ENCODE measurements at places on chromosomes 7 and 10.

GRCh38 chr10:62805231-62806099 lies 945 bp downstream of the ADO start:
- DNase-seq, result peak; percentile 44

- peak; percentile 36 for DNase-seq
Observed at GRCh38 chr10:70479165-70479581, 606 bp downstream of the PALD1 start.

GRCh38 chr7:115124409-115124939 lies 202.6 kb downstream of the MDFIC start:
- DNase-seq, result no peak

GRCh38 chr7:39509912-39510311 lies 56.3 kb upstream of the YAE1 start:
- no peak for DNase-seq

DNA sequence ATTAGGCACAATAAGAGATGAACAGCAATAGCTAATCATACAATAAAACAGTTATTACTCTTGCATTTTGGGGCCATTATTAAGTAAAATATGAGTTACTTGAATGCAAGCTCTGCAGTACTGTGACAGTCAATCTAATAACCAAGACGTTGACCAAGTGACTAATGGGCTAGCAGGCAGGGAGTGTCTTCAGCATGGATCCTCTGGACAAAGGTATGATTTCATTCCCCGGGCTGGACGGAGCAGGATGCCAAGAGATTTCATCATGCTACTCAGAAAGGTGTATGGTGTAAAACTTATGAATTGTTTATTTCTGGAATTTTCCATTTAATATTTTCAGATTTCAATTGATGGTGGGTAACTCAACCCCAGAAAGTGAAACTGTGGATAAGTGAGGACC lies 80.9 kb downstream of the SHH start:
- no peak for DNase-seq

DNA sequence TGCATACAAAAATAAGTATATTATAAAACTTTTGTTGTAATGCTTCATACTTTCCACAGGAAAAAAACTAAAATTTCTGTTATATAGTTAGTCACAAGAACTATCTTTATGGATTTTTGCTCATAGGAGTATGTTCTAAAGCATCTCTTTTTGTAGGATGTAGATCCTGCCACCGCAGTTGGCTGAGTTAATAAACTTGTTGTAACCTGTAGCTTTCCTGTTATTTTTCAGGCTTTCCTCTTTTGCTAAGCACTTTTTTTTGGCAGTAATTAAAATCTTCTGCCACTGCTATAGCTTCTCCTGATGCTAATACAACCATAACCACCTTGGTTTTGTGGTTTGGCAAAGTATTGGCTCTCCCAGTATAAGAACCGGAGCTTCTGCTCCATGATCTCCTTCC lies 60.3 kb downstream of the WNT2 start:
- DNase-seq, result no peak

GRCh38 chr7:2266911-2267310 lies 24.9 kb downstream of the NUDT1 start:
- DNase-seq, result no peak

DNA sequence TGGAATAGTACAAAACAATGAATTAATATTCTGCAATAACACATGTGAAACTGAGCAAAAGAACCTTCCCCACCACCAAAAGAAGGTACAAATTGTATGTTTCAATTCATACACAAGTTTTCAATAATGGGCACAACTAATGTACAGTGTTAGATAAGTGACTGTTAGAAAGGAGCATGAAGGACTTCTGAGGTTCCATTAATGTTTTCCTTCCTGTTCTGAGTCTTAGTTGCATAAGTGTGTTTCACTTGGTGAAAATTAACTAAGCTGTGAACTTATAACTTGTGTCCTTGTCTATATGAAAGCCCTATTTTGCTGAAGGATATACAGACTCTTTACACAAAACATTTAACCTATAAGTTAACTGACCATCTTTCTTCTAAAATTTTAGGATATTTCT lies 8.2 kb downstream of the GSAP start:
- no peak for DNase-seq

- peak; percentile 56 for DNase-seq
Observed at GRCh38 chr10:80260295-80261243, 28.9 kb downstream of the MAT1A start.

- peak; percentile 45 for DNase-seq
Observed at GRCh38 chr7:141073173-141073640, 657 bp upstream of the TMEM178B start.

DNA sequence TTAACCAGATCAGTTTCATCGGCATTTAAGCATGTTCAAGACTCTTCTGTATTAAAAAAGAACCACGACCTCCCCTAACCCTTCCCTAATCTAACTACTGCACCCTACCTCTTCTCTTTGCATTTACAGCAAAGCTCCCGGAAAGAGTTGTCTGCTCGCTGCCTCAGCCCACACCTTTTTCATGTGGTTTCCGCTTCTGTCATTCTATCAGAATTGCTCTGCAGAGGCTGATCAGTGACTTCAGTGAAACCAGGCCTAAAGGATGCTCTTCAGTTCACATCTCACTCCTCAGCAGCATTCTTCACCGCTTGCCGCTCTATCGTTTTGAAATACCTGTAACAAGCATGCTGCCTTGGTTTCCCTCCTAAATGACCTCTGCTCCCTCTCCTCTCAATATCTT lies 160.9 kb downstream of the SDK1 start:
- DNase-seq, result peak; percentile 64

DNA sequence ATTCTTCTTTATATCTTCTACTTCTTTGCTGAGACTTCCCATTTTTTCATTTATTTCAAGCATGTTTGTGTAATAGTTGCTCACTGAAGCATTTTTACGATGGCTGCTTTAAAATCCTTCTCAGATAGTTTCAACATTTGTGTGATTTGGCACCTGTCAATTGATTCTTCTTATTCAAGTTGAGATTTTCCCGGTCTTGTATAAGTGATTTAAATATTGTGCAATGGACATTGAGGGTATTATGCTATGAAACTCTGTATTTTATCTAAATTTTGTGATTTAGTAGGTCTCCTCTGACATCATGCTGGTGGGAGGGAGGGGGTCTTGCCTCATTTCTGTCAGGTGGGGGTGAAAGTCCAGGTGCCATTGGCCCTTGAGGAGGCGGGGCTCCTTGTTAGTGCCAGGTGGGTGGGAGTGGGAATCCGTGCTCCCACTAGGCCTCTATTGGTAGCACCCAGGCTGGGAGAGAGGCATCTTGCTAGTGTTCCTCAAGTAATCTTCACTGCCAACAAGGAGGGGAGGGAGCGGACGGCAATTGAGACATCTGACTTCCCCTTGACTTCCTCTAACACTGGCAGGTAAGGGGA lies 73.0 kb downstream of the ANLN start:
- no peak for DNase-seq

- DNase-seq, result no peak
Observed at GRCh38 chr7:106420736-106421135, 136.0 kb upstream of the NAMPT start.

DNA sequence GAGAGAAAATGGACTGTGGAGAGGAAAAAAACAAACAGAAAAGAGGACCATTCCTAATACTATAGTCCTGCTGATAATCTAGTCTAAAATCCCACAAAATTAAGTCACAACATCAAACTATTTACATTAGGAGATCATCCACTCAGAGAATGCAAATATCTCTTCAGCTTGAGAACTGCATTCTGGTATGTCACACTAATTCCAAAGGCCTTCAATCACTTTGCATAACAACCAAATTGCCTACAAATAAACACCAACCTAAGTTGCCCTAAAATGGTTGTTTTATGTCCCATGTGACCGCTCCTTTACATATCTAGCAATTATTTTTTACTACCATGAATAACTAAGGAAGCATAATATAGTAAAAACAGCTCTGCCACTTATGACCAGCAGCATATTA lies 264.3 kb downstream of the CACNA2D1 start:
- DNase-seq, result no peak
